ENCODE measurements at places on chromosomes 7 and 10.
A peak's percentile ranks its signal among the peaks of the same experiment; 100 is the strongest.

DNA sequence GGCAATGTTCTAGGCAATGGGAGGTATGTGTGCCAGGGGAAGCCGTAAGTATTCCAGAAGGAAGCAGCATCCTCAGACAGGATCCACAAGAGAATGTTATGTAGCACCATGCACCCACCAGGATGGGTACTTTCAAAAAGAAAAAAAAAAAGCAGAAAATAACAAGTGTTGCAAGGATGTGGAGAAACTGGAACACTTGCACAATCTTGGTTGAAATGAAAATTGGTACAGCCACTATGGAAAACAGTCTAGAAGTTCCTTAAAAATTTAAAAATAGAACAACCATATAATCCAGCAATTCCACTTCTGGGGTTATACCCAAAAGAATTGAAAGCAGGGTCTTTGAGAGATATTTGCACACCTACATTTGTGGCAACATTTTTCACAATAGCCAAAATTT lies 20.2 kb downstream of the C10orf71 start:
- DNase-seq: no peak

DNA sequence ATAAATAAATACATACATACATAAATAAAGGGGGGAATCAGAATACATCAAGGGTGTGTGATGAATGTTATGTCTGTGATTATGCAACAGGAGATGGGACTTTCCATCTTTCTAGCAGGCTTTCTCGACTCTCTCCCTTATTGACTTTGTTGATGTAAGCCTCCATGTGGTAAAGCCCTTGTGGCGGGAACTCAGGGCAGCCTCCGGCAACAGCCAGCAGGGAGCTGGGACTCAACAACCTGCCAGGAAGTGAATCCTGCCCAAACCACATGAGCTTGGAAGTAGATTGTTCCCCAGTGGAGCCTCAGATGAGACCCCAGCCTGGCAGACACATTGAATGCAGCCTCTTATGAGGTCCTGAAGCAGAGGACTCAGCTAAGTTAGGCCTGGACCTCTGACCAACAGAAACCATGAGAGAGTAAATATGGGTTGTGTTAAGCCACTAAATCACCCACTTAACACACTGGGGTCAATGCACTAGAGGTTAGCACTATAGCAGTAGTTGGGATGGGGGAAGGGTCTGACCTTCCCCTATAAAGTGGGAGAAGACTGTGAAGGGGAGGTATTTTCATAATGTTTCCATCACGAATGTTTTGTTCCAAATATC lies 104.0 kb downstream of the JCAD start:
- DNase-seq: peak; percentile 28

DNA sequence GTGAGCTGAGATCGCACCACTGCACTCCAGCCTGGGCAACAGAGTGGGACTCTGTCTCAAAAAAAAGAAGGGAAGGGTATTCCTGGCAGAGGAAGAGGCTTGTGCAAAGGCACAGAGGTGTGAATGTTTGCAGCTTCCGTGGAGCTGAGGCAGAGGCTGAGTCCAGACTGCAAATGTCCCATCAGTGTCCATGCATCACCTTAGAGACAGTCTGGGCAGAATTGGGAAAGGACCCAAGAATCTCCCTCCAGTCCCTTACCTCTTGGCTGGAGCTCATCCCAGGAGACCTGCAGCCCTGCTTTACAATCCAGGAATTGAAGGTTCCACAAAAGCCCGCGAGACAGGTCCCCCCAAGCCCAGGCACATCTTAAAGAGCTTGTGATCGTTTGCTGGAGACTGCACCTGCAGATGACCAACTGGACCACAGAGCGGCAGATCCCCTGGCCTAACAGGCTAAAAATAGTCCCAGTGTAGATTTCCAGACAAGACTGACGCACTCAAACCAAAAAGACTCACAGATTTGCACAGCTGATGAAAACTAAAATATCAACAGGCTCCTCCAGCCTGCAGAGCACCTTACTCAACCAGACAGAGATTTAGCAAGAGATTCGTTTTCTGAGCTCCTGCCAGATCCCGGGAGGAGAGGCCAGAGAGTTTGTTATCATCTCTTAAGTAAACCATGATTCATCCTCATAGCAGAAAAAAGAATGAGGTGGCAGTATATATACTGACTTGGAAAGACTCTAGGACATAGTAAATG lies 22.9 kb upstream of the NANOS1 start:
- peak; percentile 96 for DNase-seq

DNA sequence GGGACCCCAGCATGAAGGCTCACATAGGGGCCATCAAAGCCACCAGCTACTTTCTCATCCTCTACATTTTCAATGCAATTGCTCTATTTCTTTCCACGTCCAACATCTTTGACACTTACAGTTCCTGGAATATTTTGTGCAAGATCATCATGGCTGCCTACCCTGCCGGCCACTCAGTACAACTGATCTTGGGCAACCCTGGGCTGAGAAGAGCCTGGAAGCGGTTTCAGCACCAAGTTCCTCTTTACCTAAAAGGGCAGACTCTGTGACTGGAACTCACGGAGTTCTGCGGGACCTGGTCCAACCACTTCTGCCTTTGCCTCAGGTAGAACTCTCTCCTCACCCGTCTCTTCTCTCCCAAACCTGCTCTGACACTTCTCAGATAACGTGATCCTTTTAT lies 945 bp downstream of the TAS2R40 start:
- no peak for DNase-seq

- DNase-seq: no peak
Measured at GRCh38 chr10:83824099-83824498, 315.2 kb upstream of the GHITM start.

GRCh38 chr10:21174715-21175495 lies 277.8 kb upstream of the NEBL start:
- DNase-seq: no peak

DNA sequence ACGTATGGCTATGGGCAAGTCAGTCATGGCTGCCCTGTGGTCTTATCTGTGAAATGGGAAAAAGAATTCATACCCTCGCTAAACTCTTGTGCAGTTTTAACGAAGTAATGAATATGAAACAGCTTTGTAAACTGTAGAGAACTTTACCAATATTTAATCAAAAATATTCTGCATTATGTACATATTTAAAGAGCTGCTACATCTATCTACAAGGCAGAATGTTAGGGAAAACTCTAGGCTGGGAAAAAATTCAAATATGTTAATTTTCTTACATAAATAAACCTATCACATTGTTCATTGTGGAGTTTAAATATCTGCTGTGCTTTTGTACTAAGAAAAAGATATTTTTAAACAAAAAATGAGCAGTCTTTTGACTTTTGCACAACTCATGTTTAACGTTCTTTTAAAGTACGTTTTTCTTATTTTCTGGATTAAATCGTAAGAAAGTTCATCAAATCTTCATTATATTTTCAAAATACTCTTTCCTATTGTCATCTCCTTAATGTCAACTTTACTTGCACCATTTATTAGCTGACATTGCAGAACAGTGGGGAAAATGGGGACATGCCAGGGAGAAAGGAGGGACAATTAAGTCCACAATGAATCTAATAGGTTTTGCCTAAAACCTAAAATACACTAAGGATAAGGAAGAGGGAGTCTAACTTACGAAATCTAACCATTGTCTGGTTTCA lies 57.5 kb downstream of the ICA1 start:
- DNase-seq: no peak

DNA sequence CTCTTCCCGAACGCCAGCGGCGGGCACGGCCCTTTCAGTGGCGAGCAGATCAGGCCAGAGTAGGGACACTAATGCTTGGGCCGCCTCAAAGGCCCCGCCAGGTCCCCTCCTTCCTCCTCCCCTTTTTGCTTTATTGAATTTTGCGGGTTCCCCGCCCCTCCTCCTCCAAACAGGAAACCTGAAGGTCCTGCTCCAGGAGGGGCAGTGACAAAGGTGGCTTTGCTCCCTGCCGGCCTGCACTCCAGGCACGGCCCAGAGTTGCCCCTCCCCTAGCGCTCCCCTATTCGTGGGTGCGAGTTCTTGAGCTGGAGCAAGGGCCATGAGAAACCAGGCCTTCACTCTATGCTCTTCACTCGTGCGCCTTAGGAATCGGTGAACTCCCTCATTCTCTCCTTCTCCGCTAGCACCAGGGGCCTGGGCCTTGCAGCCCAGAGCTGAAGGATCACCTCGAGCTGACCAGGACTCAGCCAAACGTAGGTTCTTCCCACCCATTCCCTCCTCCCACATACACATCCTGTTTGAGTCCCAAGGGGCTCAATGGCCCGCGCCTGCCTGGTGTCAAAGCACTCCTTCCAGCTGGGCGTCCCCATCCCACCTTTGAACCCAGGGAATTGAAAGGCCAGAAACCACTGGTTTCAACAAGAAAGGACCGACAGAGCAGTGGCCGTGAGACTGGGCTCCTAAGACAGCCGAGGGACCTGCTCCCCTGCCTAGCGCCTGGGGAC lies 619 bp upstream of the HOXA6 start:
- no peak for DNase-seq

DNA sequence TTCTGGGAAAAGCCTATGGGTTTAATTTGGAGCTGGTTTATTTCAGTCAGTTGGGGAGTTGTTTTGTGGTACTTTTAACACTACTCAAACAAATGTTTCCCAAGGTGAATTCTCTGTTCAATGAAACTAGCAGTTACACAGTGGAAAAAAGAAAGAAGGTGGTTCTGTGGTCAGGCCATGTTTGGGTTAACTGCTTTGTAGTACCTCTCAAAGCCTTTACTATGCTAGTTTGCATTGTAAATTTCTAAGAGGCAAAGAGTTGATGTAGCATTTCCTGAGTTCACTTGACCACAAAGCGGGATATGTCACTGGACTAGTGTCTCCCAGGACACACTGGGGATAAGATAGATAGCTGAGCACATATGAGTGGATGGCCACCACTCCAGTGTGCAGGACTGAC lies 145.4 kb downstream of the KIF20B start:
- DNase-seq: no peak

- no peak for DNase-seq
Measured at GRCh38 chr7:139991269-139991666, 71.5 kb downstream of the PARP12 start.

DNA sequence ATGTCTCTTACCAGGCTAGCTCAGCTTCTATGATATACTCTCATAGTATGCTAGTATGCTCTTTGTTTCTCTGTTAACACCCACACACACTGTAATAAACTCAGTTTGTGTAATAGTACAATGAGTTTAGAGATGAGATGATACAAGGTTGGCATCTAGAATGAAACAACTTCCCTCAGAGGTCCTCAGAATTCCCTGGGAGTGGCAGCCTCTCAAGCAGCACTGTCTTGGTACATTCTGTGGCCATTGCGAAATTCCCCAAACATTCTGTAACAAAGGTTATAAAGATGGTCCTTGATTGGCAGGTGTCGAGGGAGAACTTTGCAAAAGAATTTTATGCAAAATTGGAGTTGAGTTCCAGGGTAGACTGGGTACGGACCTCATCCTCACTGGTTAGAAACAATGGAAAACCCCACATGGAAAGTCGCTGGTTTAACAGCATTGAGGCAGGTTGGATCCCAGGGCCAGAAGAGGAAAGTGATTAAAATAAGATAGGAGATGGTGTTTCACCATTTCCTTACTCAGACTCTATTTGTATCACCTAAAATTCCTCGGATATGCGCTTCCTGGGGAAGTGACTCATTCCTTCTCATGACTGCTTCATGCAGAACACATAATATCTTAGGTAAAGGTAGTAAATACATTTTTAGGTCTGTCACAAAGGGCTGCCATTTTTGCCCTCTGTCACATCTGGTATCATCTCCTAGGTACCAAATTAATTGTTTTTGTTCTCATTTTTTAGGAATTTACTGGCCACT lies 657.8 kb downstream of the SORCS1 start:
- DNase-seq: no peak

GRCh38 chr7:36923943-36924436 lies 199.7 kb upstream of the AOAH start:
- no peak for DNase-seq

DNA sequence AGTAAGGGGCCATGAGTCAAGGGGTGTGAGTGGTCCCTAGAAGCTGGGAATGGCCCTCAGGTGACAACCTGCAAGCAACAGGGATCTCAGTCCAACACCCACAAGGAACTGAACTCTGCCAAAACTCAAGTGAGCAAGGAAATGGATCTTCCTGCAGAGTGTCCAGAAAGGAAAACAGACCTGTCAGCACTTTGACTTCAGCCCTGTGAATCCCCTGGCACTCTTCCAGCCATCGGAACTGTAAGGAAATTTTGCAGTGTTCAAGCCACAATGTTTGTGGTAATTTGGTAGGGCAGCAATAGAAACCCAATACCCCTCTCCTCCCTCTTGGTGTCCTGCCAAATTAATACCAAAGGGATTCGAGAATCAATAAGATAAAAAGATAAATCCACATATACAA lies 6.9 kb downstream of the LYZL1 start:
- no peak for DNase-seq

DNA sequence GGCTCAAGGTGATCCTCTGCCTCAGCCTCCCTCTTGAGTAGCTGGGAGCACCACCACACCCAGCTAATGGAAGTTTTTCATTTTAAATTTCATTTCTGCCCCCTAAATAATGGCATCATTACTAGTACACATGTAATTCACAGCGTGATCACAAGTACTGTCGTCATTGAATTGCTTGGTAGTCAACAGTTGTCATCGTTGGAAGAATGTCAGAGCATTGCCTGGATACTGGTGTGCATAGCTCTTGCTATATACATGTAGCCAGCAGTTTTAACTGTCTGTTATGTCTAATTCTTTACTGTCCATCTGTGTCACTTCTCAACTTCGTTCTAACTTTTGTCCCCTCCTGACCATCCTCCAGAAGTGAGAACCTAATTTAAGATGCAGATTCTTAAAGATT lies 62.1 kb downstream of the CRPPA start:
- no peak for DNase-seq

DNA sequence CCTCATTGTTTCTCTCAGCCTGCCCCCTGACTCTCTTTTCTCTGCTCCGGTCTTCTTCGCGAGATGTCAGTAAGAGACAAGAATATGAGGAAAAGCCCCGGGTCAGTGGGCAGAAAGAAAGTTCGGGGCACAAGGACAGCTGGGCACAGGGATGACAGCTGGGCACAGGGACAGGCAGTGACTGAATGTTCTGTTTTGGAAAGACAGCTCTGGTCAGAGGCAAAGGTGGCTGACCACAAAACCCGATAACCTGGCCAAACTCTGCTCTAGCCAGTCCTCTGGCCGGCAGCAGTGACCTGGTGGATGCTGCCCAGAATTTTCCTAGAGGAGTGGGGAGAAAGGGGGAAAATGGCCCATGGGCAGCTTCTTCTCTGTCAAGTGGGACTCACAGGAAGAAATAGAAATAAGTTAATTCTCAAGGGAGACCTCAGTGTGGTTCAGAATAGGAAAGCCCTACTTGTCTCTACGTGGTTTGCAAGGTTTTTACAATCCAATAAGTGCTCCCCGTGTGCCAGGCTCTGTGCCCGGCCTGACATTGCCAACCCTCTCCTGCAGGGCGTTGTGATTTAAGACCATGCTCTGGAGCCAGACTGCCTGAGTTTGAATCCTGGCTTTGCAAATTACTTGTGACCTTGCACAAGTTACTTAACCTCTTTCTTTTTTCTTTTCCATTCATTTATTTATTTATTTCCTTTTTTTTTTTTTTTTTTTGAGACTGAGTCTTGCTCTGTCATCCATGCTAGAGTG lies 110.6 kb upstream of the ZNF716 start:
- DNase-seq: no peak

DNA sequence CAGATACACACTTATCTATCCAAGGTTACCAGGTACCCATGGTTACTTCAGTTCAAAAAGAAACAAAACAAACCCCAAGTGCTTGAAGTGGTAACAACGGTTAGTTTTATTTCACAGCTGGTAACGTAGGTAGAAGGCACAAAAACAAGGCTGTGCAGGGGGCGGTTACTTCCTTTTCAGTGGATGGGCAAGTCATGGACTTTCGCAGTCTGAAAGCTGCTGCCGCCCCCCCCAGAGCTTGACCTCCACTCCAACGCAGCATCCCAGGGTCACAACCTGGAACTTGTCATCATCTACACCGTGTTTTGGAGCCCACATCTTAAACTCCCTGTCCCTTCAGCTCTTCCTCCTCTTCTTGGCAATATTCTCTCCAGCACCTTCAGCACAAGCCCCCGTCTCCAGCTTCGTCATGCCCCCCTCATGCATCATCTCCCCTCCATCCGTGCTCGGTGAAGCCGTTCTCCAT lies 181.2 kb upstream of the ITGB1 start:
- no peak for DNase-seq

All from fibroblast of skin of right quadriceps (primary cell).